NCI-H1417 treated with DMSO at 0.1 percent for 48 hours (cell line): ENCODE measurements at places on chromosomes 1 and 21.

GRCh38 chr1:114232691-114233090, 79.0 kb upstream of the SYT6 start:
- no peak for DNase-seq

GRCh38 chr1:98264727-98265126, 343.9 kb upstream of the DPYD start:
- no peak for DNase-seq

- no peak for DNase-seq
Measured at GRCh38 chr1:171128463-171128862, 37.8 kb downstream of the FMO3 start.

GRCh38 chr21:43919871-43920801, 55.1 kb downstream of the AGPAT3 start:
- DNase-seq = no peak

DNA sequence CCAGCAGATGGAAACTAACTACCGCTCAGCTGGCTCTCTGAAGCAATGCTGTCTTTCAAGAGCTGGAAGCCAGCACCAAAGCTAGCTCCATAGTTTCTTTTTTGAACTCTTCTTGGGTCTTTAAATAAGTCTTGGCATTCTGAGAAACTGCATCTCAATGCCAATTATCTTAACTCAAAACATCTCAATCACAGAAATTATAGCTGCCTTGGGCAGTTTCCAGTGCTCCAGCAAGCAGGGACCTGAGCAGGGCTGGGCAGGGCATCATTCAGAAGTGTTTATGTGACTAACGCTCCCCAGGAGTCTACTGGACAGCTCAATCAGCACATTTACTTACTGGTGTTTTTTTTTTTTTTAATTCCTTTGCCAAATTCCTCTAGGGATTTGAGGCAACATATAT, 18.3 kb upstream of the PADI4 start:
- no peak for DNase-seq

DNA sequence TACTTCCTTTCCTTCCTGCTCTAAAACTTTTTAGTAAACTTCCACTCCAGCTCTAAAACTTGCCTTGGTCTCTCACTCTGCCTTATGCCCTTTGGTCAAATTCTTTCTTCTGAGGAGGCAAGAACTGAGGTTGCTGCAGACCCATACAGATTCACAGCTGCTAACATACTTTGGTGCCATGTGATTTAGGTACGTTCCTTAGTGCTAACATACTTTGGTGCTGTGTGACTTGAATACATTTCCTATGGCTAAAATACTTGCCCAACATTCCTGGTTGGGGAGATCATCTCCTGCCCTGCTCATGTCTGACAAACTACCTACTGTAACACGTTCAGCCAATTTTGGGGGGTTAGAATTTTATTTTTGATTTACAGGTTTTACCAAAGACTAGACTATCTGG, 6.8 kb upstream of the ZBTB40 start:
- DNase-seq = no peak

DNA sequence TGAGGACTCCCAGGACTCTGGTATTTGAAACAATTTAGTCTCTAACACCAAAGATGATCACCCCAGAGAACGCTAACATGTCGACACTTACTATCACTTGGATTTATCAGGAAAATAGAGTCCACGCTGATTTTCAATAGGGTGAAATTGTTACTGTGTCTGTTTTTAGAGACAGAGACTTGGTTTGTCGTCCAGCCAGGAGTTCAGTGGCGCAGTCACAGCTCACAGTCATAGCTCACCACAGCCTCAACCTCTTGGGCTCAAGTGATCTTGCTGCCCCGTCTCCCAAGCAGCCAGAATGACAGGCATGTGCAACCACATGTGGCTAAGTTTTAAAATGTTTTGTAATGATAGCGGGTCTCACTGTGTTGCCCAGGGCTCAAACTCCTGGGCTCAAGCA, 5.3 kb downstream of the SSU72 start:
- no peak for DNase-seq

- DNase-seq = no peak
Measured at GRCh38 chr1:182617734-182618351, 13.7 kb upstream of the RGS16 start.

GRCh38 chr21:32800056-32800455, 28.5 kb upstream of the PAXBP1 start:
- DNase-seq = no peak
